Spleen (tissue), 13 donors: ENCODE measurements at places on chromosomes 2 and 18. TPM values are rescaled to one million over a fixed set of nuclear protein-coding genes. Genes with fewer than 3 reads are reported as not detected.

- no peaks in the 10 kb centered on the region for H3K4me1 ChIP-seq
- no peak overlapping the region for H3K27ac ChIP-seq
- H3K4me3 ChIP-seq = no peak overlapping the region
- H3K36me3 ChIP-seq = no peaks in the 10 kb centered on the region
- no peaks in the 10 kb centered on the region for H3K27me3 ChIP-seq
Observed at GRCh38 chr2:108129636-108130035, 110.1 kb upstream of the SULT1C3 start.

DNA sequence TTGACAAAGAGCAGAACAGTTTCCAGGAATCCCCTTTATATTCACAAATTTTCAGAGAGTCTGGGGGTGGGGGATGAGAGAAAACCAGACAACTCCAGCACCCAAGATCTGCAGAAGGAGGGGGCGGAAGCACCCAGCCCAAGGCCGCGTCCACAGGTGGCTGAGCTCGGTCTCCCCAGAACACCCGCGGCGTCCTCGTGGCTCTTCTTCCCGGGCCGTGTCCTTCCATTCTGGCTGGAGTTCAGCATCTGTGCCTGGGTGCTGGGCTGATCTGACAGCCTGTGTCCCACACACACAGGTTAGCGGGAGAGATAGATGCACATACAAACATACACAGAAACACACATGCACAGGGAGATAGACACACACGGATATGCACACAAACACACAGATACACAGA is 455.8 kb upstream of the SALL3 start:
- H3K27ac ChIP-seq = no peak overlapping the region
- no peaks in the 10 kb centered on the region for H3K27me3 ChIP-seq
- H3K4me3 ChIP-seq = no peak overlapping the region
- DNase-seq = no peak

Gene CD226
- total RNA-seq = 51.4 TPM

Gene ABCB11
- 0.17 TPM for total RNA-seq
